ENCODE measurements at places on chromosomes 13 and 19.
A peak's percentile ranks its signal among the peaks of the same experiment; 100 is the strongest.

- DNase-seq = no peak
Measured at GRCh38 chr13:27933580-27934328, 14.0 kb downstream of the PDX1 start.

DNA sequence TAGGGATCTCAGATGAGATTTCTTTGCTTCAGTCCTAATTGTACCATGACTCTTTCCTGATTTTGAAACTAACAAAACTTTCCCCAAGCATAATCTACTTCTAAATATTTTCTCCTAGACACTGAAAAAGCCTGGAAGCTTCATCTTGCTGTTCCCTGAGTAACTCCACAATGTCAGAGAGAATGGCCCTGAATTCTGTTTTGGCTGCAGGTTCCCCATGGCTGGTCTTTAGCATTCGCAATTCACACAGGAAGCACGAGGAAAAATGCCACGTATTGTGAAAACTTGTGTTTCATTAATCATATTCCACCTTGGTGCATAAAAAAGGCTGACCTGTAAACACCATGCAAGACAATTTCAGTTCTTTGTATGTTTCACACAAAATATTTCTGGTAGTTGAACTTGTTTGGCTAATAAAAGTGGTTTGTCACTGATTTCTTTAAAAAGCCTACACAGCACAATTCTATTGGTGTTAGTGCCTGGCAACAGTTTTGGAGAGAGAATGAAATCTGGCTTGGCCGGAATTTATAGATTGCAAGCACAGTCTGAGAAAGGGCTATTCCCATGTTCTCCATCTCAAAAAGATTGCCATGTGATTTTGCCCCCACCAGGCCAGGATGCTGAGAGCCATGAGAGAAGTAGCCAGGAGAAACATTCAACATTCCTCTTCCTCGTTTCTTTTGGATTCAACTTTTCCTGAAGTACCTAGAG, 367.1 kb downstream of the NDFIP2 start:
- DNase-seq = no peak

DNA sequence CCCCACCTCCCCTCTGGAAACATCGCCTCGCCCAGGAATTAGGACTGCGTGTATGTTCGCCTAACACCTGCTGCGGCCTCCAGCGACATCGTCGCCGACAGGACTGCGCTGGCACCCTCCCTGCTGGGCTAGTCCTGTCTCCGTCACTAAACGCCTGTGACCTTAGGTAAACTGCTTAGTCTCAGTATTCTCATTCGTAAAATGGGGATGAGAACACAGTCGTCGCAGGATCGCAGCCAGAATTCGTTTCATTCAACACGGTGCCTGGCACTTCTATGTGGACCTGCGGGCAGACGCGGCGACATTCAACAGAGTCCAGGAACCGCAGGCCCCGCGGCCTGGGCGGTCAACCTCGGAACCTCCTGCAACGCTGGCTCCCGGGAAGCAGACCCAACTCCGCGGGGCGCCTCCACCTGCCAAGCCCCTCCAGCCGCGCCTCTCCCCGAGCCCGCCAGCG, 485 bp downstream of the CRYL1 start:
- DNase-seq = no peak

DNA sequence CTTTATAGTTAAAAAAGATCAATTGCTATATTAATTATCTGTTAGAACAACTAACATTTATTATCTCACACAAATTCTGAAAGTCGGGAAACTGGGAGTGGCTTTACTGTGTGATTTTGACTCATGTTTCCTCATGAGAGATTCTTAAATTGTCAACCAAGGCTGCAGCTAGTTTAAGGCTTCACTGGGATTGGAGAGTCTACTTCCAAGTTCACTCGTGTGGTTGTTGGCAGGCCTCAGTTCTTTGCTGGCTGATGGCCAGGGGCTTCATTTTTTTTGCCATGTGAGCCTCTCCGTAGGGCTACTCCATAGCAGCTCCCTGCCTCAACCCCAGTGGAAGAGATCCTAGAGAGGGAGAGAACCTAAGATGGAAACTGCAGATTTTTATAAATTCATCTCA, 24.5 kb upstream of the LPAR6 start:
- DNase-seq = no peak

DNA sequence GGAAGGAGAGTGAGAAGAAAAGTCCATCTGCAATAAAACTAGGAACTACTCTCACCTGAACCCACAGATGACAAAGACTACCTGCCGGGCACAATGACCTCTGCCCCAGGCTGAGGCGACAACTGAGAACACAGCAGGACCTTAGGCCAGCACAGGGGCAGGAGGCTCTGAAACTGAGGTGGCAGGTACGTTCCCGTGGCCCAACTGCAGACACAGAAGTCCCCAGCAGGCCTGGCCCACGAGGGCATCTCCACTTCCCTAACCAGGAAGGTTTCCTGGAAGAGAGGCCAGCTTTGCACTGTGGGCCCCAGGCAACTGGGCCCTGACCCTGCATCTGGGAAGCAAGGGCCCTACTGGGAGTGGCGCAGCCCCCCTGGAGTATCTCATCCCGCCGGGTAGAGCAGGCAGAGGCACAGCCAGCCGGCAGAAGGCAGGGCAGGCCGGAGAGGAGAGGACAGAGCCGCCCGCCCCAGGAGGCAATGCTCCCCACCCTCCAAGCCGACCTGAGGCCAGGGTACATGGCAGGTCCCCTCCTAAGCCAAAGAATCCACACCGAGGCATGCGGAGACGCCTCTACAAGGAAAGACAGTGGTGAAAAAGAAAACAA, 32.7 kb downstream of the STK24 start:
- no peak for DNase-seq

- DNase-seq = no peak
Measured at GRCh38 chr13:79989217-79989661, 351.7 kb downstream of the SPRY2 start.

DNA sequence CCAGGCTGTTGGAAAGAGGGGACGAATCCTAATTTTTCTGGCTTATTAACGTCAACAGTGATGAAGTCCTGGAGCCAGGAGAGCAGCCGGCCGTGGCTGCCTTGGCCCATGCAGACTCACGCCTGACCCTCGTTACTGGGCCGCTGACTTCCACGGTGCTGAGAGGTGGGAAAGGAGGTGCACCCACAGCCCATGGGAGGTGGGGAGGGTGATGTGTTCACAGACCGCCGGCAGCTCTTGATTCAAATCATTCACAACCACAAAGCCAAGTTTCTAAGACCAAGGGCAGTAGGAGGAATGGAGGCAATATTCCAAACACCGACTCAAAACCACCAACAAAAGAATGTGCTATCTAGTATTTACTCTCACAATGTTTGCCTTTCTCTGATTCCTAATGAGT, 24.3 kb downstream of the COL4A2 start:
- no peak for DNase-seq

GRCh38 chr13:59126474-59126873, 1037.3 kb downstream of the DIAPH3 start:
- no peak for DNase-seq

DNA sequence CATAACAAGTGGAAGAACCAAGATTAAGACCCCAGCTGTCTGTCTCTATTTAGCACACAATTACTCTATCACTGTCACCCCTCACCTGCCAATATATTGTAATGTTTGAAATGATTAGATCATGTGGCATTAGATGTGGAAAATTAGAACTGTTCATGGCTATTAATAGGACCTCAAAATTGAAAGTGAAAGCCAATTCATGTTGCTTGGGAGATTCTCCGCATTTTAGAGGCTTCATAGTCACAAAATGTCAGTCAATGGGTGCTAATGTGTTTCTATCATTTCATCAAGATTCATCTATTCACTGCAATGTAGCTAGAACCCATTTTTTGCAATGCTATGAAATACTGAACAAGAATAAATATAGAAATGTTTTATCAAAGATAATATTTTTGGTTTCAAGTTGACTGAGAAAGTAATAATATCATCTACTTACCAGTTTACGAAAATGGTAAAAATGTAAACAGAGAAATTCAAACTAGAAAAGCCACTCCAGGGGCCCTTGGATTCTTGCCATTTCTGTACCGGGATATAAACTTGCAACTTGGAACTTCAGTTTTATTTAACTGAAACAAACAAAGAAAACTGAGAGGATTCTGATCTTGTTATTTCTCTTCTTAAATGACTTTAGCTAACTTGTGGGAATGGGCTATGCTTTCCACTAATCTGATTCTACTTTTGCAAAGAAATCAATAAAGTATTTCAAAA, 388.6 kb downstream of the DCT start:
- no peak for DNase-seq

GRCh38 chr19:38649305-38650171, 2.1 kb downstream of the ACTN4 start:
- peak; percentile 78 for DNase-seq

DNA sequence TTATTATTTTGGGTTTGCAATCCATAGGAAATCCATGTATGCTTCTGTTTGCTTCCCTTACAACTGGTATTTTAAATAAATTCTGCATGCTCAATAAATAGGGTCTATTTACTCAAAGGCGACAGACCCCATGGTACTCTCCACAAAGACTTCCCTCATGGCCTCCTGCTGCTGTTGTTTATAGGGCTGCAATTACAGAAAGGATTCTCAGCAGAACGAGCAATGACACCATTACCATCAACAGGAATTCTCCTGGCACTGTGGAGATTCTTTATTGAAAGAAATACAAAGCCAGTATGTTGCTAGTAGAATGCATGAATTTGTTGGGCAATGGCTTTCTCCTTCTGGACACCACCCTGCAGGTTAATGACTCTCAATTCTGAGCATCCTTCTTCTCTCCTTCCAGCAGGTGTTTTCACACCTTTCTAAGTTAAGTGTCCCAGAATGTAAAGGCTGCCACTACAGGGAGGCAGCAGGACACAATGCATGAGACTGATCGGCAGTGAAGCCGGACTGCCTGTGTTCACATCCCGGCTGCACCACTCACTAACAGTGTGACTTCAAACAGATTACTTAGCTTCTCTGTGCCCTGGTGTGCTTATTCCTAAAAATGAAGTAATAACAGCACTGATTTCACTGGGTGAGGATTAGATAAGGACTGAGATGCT, 360.2 kb downstream of the DNAJC15 start:
- no peak for DNase-seq

DNA sequence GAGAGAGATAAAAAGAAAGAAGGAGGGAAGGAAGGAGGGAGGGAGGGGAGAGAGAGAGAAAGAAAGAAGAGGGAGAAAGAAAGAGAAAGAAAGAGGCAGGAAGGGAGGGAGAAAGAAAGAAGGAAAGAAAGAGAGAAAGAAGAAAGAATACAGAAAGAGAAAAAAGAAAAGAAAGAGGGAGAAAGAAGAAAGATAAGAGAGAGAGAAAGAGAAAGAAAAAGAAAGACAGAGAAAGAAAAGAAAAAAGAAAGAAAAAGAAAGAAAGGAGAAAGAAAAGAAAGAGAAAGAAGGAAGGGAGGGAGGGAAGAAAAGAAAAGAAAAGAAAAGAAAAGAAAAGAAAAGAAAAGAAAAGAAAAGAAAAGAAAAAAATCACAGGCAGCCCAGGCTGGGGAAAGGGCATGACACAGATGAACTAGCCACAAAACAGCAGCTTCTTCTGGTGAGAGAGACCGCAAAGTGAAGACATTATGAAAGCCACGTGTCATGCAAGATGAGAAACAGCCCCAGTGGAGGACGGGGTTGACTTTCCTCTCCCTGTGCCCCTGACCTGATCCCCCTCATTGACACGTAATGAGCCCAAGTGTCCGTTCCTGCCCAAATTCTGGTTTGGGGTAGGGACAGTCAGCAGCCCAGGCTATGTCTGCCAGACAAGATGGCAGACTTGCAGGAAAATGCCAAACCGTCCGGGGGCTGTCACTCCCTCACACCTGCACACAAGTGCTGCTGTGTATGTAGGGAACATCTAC, 102.1 kb downstream of the INSR start:
- DNase-seq = no peak

GRCh38 chr19:56131651-56132050, 9.4 kb upstream of the ZNF444 start:
- DNase-seq = no peak

GRCh38 chr19:3910105-3910504, 22.8 kb upstream of the NMRK2 start:
- no peak for DNase-seq

- DNase-seq = no peak
Measured at GRCh38 chr13:24153979-24154701, 6.4 kb upstream of the SPATA13 start.

GRCh38 chr13:25846222-25846984, 205.4 kb downstream of the SHISA2 start:
- DNase-seq = no peak

DNA sequence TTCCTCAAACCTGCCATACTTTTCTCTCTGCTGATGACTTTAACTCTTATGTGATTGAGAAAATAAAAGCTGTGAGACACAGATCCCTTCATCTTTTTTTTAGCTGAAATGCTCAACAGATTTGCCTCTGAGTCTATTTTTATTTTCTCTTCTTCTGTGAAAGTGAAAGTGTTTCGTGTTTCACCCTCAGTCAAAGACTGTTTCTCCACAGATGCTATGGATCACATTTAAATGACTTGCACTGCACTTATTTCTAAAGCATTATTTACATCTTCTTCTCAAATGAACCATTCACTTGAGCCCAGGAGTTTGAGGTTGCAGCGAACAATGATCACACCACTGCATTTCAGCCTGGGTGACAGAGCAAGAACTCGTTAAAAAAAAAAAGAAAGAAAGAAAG, 890.1 kb upstream of the PCDH20 start:
- no peak for DNase-seq

DNA sequence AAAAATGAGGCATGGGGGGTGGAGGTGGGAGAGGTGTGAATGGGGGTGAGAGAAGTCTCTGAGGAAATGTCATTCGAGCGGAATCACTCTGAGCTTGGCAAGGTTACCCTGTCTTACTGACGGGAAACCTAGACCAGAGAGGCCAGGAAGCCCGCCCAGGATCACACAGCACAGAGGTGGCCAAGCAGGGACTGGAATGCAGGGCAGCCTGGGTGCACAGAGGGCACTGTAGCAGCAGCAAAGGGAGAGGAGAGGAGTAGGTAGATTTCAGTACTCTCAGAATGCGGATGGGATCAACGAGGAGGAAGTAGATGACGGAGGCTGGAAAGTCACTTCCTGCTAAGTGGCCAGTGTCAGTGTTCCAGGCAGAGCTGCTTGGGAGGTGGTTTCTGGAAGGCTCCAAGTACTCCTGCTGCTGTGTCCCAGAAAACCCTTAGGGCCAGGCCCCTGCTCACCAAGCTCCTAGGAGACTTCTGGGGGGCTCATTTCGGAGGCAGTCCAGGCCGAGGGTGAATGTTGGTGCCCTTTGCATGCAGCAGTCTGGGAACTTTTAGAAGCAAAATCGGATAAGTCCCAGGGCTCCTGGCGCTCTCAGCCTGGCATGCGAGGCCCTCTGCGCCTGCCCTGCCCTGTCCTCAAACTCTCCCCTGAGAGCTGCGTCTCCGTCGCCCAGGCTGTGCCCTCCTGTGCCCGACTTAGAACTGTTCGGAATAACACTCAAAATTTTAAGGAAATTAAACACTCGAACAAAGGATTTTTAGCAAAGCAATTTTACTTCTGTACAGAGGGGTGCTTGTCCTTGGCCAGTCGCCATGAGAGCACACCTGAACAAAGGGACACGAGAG, 33.5 kb downstream of the DNM2 start:
- DNase-seq = no peak

DNA sequence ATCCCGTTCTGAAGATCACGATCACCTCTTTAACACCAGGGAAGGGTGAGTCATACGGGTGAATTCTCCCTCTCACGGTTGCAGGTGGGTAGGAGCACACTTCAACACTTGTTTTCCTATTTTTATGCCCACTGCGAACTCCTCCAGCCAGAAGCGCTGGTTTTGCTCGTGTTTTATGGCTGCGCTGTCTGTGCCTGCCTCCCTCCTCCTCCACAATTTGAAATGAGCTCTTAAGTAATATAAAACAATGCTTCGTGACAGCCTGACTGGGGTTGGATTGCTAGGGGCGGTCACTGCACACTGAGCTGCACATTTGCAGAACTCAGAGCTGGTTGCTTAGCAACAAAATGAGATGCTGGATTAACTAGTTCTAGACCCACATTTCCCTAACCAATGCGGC, 12.9 kb downstream of the CCDC70 start:
- no peak for DNase-seq
